ENCODE measurements at places on chromosomes 3 and 15.
A peak's percentile ranks its signal among the peaks of the same experiment; 100 is the strongest.

- DNase-seq, result no peak
Observed at GRCh38 chr15:89680282-89680873, 1.2 kb upstream of the PLIN1 start.

GRCh38 chr3:174620138-174620537, 239.0 kb upstream of the NAALADL2 start:
- no peak for DNase-seq

DNA sequence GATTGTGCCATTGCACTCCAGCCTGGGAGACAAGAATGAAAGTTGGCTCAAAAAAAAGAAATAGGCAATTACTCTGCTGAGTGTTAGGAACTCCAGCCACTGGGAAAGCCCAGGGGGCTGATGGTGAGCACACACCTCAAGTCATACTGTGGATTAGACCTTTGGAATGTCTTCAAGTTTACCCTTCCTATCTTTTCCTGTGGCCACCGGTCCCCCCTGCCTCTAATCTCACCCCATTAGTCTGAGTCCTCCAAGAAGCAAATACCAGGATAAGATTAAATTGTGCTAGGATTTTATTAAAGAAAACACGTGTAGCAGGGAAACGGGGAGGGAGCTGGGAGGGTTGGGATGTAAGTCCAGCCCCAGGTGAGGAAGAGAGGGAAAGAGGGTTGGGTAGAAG, 31.6 kb downstream of the TMEM40 start:
- no peak for DNase-seq

GRCh38 chr3:192092388-192093005, 631.5 kb downstream of the PYDC2 start:
- no peak for DNase-seq

DNA sequence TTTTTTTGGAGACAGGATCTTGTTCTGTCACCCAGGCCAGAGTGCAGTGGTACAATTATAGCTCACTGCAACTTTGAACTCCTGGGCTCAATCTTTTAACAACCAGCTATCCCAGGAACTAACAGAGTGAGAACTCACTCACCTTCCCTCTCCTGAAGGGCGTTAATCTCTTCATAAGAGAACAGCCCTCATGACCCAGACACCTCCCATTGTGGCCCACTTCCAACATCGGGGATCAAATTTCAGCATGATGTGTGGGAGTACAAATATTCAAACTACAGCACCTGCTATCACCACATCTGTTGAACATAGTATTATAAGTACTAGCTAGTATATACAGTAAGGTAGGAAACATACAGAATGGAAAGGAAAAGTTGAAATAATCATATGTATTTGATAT, 132.5 kb downstream of the DOCK3 start:
- DNase-seq, result no peak

- DNase-seq, result no peak
Observed at GRCh38 chr3:10363935-10364334, 43.0 kb upstream of the SEC13 start.

GRCh38 chr3:24160424-24161095, 215.5 kb downstream of the NR1D2 start:
- no peak for DNase-seq

DNA sequence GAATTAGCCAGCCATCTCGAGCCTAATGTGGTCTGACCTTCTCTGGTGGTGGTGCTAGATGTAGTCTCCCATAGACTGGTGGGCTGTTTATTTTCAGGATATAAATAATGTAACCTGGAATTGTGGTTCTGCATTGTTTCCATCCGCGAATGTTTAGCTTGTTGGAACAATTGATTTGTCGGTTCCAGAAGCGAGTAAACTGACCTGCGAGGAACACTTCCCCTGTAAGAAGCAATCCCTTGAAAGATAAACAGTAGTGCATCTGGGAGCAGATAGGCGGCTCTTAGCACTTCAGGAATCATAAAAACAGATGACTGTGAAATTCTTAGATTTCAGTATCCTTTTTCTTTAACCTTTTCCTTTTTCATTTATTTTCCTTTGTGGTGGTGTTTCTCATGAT, 157.8 kb downstream of the GHSR start:
- no peak for DNase-seq

DNA sequence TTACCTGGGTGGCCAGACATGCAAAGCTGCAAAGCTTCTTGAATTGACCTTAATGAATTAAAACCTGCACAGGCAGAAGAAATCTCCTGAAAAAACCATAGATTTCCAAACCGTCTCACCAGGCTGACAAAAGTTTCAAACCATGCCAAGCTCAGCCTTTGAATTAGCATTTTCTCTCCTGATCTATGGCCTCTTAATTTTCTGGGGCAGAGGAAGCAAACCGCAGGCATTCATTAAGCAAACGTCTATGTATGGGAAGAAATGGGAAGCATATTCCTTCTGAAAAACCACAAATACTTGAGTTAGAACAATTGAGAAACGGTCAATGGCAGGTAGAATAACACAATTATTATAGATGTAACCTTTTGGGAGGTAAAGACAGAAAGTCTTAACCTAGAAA, 500.2 kb upstream of the NR2F2 start:
- DNase-seq, result no peak

GRCh38 chr3:54188176-54188791, 65.9 kb downstream of the CACNA2D3 start:
- peak; percentile 17 for DNase-seq

DNA sequence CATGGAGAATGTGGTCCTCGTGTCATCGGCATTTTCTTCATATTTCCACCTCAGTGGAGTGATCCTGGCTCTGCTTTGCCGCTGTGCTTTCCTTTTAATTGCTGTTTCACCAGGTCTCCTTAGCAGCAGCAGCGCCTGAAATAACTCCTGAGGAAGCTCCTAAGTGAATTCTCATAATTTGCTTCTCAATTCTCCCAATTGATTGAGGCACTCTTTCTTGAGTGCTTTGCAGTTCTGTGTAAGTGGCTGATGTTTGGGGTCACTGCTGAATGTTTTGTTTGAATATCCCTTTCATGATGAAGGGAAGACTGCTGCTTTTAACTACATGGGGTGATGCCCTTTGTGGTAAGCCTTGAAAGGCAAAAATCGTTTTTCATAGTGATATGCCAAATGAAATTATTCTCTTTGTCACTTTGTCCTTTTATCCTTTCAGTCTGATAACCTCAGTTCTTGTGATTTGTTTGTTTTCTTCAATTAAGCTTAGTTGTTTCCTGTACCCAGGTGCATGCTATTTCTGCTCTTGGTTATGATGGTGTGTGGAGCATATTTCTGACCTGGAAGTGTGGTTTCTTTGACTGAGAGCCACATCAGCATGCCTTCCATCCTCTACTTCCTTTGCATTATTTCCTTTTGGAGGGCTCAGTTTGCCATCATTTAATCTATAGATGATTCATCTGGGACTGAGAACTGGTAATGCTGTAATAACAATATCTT, 36.7 kb downstream of the HMG20A start:
- no peak for DNase-seq

GRCh38 chr3:135965506-135966270, at the start of gene PPP2R3A:
Gene PPP2R3A, plus strand, starts transcription at chr3:135965728. Its CDS starts 35,771 bp downstream, at chr3:136001499.
- DNase-seq, result peak; percentile 59

DNA sequence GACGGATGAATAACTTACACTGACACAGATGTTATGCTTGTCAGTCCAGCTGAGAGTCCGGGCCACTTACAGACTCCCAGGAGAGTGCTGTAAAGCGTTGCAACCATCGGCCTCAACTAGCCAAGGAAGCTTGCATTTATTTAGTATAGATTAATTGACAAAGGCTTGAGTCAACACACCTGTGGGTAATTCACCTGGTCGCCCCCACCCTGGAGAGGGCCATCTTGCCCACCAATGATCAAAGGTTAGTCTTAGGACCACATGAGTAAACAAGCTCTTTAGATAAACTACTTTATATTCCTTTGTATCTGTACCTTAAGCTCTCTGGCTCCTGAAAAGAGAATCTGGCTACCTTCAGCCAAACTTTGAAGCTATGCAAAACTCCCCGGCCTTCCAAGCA, 51.0 kb downstream of the PAK2 start:
- DNase-seq, result no peak

- DNase-seq, result no peak
Observed at GRCh38 chr3:94440767-94441493, 378.1 kb downstream of the NSUN3 start.

DNA sequence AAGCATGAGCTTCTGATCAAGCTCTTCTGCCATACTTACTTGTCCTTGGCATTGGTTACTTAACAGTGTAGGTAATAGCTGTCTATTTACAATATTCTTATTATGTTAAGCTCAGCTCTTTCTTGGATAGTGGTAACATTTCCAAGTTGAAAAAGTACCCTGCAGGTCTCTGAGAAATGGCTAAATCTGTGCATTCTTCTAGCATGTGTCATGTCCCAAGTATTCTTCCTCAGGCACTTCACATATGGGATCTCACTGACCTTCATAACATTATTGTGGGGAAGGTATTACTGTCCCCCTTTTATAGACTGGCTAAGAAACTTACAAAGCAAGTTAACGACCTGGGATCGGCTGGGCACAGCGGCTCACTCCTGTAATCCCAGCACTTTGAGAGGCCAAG, 236.1 kb downstream of the RORA start:
- DNase-seq, result no peak

DNA sequence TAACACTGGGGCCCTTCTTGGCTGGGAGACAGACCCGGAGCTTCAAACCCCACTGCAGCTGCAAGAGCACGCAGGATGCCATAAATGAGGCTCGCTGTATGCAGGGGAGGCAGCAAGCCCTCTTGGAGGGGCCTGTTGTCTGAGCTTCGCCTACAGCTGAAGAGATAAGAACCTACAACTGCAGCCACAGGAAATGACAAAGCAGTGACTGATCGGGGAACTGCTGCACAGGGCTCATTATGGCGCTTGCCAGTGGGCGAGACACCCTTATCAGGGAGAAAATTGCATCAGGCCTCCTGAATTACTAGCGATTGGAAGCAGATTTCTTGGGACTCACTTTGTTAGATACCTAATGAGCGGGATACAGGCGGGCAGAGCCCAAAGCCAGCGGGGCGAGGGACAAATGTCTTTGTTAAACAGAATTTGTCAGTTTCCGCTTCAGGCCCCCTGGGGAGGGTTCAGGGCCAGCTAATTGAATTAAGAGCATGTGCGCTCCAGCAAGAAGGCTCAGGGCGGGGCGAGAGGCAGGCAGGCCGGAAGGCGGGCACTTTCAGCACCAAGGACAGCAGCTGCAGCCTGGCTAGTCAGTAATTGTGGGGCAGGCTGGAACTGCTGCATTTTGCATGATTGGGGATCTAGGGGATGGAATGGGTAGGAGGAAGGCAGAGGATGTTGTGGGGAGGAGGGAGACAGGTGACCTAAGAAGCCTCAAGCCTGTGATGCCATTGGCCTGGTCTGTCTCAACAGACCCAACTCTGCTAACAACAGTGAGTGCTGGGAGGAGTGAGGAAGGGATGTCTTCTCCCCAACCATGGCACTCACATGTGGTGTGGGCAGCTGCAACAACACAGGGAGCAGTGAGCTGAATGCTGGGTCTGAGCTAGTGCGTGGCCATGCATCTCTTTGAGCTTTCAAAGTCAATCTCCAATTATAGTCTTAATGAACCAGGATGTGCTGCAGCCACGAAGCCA, 55.3 kb downstream of the CCDC33 start:
- peak; percentile 71 for DNase-seq

DNA sequence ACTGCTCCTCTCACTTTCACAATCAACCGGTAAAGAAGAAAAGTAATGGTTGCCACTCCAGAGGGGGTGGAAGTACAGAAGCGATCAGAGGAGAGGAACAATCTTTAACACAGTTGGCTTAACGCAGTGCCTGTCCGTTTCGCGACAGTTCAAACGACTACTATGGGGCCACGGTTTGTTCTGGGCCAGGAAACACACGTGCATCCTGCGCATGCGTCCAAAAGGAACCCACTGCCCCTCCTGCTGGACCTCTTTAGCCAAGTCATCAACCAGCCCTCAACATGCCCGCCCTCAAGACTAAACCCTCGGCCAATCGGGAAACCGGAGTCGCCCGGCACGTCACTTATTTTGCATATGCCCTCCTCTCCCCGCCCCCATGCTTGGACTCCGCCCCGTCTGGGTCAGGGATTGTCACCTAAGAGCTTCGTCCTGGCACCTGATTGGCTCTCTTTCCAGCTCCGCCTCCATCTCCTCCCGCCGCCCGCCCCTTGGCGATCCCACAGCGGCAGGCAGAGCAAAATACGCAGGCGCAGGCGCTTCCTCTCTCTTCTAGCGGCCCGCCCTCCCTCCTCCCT, 345 bp upstream of the CDV3 start:
- DNase-seq, result peak; percentile 100

GRCh38 chr3:151743855-151744254, 10.1 kb downstream of the AADACL2 start:
- DNase-seq, result no peak

DNA sequence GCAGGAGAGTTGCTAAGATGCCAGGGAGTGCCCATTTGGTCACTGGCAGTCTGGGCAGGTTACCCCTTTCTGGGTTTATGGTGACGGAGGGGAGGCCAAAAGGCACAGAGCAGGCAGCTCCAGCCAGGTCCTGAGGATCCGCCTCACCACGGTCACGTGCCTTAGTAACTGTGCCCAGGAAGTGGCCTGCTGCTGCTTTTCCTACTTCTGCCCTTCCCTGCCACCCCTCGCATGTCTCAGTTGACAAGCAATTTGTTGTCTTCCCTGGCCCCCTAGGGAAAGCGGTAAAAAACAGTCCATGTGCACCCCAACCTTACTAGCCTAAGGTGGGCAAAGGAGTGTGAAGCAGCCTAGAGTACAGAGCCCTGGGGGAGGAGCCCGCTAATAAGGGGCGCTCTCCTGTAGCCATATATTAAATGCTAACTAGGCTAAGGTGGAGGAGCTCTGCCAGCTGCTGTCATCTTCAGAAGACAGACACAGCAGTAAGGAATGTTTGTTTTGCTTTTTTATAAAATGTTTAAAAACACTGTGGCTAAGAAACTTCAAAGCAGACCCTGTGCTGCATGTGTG, 9.1 kb upstream of the LIPH start:
- DNase-seq, result no peak

DNA sequence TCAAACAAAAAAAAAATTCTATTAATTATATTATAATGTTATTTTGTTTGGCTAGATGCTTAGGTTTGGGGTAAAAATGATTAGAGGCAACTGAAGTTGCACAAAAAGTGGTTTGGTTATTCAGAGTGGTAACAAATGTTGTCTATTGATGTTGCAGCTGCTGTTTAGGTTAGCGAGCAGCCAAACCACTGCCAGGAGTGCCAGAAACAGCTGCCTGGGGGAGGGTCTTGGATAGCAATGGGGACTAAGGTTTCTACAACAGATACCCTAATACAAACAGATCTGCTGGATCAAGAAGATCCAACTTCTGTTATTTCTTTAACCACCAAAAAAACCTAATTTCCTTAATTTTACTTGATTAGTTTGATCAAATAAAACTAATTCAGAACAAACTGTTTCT, 26.6 kb downstream of the BTLA start:
- no peak for DNase-seq

- DNase-seq, result no peak
Observed at GRCh38 chr15:88098361-88098760, 158.2 kb downstream of the NTRK3 start.

DNA sequence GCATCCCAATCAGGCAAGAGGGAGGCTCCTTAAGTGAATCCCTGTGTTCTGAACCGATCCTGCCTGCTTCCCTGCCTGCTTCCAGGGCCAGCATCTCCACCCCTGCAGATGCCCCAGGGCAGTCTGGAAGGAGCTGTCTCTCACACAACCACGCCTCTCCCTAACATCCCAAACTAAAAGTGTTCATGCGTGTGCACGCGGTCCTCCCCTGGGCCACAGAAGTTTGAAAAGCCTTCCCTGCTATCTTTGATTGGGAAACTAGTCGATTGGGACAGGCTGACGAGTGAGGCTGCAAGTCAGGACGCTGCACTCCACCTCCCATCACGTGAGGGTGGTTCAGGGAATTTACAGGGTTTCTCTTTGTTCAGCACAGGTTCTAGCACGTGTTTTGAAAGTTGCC, 340.9 kb upstream of the ICE2 start:
- DNase-seq, result no peak

- no peak for DNase-seq
Observed at GRCh38 chr3:49324768-49325167, 15.1 kb downstream of the USP4 start.
